Left renal pelvis (tissue), 4 donors: ENCODE measurements at places on chromosomes 11 and 22. TPM values are rescaled to one million over a fixed set of nuclear protein-coding genes. Genes with fewer than 3 reads are reported as not detected.

DNA sequence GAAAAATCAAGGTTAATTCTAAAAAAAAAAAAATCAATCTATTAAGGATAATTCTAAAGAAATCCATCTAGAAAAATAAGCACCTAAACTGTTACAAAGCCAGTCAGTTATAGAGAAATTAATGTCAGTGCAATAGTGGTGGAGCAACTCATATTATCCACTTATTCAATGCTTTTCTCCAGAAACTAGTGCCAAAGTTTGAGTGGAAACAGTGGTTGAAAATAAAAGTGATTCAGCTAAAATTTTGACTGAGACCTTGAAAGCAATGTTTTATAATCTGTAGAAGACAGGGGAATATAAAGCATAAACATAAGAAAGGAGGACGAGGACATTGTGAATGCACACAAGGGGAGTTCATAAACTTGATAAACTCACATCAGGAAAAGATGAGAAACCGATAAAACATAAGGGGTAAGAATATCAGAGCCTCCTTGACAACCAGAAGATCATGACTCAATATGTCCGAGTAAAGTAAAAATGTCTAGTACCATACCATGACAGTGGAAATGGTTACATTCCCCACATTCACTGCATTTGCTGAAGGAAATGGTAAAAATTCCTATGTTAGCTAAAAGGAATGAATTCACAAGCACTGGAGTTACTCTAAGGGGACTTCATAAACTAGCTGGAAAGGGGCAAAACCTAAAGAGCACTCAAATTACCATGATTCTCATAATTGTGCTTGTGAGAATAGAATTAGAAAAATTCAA is 58.7 kb upstream of the SLC5A12 start:
- no peak for DNase-seq

Gene C22orf31
- 1.2 TPM for polyA plus RNA-seq

Gene SAA1
- polyA plus RNA-seq = 0.60 TPM

GRCh38 chr11:121265586-121265985 is 27.0 kb upstream of the SC5D start:
- no peak for DNase-seq

DNA sequence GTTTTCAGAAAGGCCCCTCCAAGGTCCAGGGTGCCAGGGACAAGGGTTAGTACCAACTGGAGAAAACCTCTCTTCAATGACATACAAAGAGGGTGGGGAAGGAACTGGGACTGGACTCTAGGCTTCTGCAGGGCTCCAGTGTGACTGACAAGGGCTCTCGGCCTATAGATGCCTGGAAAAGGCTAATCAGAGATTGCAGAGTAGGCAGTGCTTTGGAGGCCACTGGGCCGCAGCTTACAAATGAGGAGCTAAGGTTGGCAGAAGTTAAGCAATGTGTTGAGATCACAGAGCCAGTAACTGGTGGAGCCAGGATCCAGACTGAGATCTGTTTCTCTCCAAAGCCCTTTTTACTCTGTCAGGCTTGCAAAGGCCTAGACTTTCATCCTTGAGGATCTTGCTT is 7.4 kb upstream of the DGKZ start:
- no peak for DNase-seq

Gene PAX6
- polyA plus RNA-seq = 0.19 TPM

DNA sequence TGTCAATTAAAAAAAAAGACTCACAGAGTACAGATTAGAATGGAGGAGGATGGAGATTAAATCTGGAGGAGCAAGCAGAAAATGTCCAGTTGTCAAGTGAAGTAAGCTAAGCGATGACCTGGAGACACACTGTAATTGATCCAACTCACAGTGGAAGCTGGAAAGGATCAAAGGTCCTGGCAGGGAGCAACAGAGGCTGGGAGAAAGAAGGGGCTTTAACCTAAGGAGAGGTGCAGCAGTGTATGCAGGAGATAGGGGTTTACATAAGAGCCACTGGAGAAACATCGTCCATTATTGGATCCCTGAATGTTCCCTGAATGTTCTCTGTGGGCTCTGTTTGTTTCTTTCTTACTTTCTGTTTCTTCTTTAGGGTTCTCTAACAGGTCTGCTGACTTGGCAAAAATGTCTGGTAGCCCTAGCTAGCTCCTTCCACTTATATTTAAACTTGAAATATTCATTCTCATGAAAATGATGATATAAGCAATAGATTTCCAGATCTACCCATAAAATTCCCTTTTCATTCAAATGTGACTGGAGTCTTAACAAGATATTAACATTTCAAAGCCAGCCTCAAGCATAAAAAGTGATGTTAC is 30.1 kb upstream of the CAT start:
- DNase-seq = no peak

- no peak for DNase-seq
These were observed 7.4 kb downstream of the SLN start for GRCh38 chr11:107704451-107704850.

DNA sequence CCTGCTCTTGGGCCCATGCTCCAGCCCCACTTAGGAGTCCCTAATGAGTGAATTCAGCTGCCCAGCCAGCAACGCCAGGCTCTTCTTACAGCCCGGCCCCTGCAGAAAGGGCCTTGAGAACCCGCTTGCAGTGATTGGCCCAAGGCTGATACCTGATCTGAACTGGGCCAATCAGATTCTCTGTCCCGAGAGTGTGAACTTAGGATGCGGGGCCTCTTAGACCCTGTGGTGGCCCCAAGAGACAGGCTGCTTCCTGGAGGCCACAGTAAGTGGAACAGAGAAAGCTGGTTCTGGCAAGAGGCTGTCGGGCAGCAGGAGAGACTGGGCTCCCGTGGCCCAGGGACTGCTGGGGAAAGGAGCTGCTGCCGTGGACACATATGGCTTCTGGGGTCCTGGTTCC is 11.5 kb downstream of the VSTM5 start:
- DNase-seq = no peak

Gene PLEKHB1
- polyA plus RNA-seq = 16.5 TPM

DNA sequence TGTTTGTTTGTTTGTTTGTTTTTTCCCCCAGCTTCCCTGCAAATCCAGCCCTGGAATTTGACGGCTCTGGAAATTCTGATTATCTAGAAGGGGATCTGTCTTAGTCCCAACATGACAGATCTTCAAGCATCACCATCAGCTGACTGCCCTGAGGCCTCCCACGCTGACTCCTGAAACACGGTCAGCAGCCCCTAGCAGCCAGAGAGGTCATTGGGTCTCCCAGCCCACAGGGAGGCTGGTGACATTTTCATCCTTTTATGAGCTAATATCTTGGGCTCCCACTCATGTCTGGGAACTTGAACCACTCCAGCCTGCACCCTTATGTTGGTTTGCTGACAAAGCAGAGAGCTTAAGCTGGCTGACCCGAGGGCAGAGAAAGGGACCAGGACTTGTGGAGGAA is 66.0 kb upstream of the TIMP3 start:
- DNase-seq = no peak

Gene DDTL
- polyA plus RNA-seq = 6.6 TPM

DNA sequence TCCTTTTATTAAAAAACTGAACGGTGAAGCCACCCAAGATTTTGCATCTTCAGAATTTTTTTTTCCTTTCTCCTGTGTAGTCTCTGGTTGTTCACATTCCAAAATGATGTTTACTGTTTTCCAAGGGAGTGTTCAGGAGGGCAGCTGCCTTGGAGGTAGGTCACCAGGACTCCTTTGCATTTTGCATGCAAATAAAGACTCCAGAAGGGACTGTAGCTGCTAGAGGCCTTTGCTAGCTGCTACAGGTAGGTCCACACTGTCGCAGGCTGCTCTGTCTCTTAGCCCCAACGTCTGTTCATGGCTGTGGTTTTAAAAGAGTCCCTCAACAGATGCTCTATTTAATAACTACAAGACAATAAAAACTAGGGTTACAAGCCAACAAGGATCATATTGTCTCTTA is 11.4 kb downstream of the CTSC start:
- no peak for DNase-seq

Gene CRYBB3
- 0.50 TPM for polyA plus RNA-seq

Gene HEPHL1
- polyA plus RNA-seq = 0.44 TPM

Gene SELENOH
- polyA plus RNA-seq = 142 TPM

DNA sequence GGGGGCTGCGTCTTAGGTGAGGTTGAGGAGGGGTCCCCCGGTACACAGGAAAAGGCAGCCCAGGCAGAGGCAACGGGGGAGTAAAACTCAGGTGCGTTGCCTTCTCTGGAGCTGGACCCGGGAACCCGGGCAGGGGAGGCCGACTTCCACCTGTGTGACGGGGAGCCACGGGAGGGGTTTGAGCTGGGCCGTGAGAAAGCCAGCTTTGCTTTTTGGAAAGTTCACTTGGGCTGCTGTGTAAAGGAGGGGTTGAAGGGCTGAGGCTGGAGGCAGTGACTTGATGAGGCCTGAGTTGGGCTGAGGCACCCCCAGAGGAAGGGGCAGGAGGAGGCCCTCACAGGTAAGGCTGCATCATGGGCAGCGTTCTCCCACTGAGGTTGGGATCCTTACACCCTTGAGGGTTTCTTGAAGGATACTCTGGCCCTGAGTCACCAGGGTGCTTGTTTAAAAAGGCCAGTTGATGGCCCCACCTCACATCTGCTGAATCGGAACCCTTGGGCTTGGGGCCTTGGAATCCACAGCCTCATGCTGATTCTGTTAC is 47.2 kb downstream of the CHRDL2 start:
- DNase-seq = no peak

Gene NDUFV1
- polyA plus RNA-seq = 122 TPM

GRCh38 chr11:17865765-17866428 is 131.3 kb downstream of the KCNC1 start:
- DNase-seq = no peak

GRCh38 chr22:20858615-20859416 is at the start of the genes PI4KA and SNAP29:
Gene PI4KA (minus strand): TSS chr22:20858811. CDS start chr22:20858725, 86 bp downstream.
Gene SNAP29 (plus strand): TSS chr22:20859007. CDS start chr22:20859111, 104 bp downstream.
- DNase-seq = peak; percentile 94

Gene GP1BB
- polyA plus RNA-seq = 1.6 TPM

GRCh38 chr11:71908218-71908617 is 20.2 kb downstream of the XNDC1N start:
- no peak for DNase-seq

Gene TTLL12
- polyA plus RNA-seq = 24.9 TPM

DNA sequence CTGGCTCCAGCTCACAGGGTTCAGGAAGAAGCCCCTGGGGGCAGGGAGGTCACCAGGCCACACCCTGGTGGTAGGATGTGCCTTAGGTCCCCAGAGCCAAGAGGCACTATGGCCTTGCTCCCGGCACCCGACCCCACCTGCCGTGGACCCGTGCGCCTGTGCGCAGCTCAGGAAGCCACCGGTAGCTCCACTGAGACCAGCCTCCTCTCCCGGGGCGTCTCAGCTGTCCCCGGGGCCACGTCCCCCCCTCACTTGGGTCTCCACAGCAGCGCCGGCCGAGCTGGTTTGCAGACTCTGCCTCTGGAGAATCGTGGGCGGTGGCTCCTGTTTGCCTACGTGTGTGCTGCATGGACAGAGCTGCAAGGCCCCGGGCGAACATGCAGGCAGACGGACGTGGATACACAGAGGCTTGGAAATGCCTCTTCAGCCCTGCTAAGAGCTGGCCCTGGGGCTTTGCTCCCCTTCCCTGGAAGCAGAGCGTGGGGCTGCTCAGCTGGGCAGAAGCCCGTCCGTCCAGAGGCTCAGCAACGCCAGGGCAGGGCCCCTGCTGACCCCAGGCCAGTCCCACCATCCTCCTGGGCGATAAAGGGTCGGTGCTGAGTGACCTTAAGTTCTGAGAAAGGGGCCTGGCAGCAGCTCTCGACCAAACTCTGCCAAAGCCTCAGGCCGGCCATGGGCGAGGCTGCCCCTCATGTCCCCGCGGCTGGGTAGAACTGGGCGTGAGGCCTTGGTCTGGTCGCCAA is 15.3 kb upstream of the MUC5B start:
- DNase-seq = no peak

- no peak for DNase-seq
These were observed 723 bp downstream of the HSCB start for GRCh38 chr22:28742562-28742962.

DNA sequence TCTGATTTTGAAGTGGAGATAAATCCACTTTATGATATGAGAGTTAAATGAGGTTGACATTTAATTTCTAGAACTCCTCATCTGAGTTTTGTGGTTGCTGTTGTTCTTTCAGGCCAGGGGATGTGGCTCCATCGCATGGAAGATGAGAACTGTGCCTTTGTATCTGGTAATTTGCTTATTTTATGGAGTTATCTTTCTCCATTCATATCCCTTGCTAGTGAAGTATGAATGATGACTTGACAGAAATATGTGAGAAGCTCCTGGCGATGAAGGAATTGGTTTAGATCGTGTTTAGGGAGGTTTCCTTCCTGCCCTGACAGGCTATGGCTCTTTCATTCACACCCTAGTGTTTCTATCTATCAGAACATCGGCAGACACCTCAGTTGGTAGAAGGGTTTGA is 393.7 kb downstream of the ETS1 start:
- DNase-seq = no peak

DNA sequence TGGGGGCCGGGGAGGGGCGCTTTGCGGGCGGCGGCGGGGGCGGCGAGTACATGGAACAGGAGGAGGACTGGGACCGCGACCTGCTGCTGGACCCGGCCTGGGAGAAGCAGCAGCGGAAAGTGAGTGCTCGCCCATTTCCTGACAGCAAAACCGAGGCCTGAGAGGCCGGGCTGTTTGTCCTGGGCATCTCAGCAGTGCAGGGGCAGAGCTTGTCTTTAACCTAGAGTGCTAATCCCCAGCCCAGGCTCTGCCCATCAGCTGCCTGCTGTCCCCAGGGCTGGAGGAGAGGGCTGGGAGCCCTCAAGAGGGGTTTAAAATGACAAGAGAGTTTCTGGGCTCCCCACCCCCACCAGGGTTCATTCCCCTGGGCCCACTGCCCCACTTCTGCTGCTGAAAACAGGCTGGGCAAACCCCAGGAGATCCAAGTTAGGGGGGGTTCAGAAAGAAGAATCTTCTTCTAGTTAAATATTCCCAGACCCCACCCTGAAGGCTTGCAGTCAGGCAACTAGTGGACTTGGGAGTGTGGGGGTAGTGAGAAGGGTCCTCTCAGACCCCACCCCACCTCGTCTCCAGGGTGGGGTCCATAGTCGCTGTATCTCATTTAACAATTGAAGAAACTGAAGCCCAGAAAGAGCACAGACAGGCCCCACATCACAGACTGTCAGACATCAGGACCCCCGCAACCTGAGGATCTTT is 411 bp downstream of the ACTN3 start:
- no peak for DNase-seq

DNA sequence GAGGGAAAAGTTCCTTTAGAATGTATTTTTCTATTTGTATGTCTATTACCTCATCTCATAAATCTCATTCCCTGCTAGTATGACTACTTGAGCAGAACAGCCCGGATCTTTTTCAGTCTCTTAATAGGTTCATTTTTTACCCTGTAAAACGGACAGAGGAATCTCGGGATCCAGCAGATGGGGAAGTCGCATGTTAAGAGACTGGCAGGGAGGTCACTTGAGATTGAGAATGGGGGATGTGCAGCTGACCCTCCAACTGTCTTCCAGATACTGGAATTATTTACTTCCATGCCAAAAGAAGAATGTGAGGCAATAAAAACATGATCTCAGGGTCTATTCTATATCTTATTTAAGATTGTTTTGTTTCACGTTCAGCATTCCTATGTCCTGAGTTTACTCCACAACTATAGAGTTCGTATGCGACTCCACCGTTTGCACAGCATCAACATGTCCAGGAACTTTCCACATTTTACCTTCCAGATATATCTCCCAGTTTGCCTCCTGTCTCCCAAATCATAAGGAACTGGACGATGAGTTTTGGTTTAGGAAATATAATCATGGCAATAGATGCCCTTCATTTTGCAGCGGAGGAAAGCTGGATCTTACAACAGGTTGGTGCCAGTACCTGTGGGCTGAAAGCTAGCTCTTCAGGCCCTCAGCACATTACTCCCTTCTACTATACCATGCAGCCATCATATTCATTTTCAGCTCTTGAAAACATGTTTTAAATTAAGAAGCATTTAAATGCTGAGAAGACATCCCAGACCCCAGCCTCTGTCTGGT is 181.5 kb downstream of the MAML2 start:
- DNase-seq = no peak

Gene APOBEC3F
- 8.4 TPM for polyA plus RNA-seq
